Activated CD8-positive, alpha-beta memory T cell treated with anti-CD3 and anti-CD28 coated beads, Interleukin-2, amount 10 ng/mL, durations not matched to agents 7 days and 5 days (primary cell): ENCODE measurements at places on chromosomes 1 and 21. TPM values are rescaled to one million over a fixed set of nuclear protein-coding genes. Genes with fewer than 3 reads are reported as not detected.

DNA sequence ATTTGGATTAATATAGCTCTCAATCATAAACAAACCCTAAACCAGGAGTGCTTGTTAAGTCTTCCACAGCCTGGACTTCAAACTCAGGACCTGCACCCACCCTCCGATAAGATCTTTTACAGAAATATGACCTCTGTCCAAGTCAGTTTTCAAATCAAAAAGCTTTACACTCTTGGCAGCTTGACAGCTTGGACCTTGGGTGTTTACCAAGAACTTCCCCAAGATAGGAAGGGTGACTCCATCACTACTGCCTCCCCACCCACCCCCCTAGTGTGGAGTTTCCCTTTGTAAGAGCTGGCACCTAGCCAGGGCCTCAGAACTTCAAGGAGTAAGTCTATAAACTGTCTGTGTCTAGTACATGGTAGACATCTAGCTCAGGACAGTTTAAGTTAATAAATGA lies 9.6 kb downstream of the BCAR3 start:
- H3K27ac ChIP-seq: no peak overlapping the region
- no peak for DNase-seq
- no peaks in the 10 kb centered on the region for H3K4me1 ChIP-seq

DNA sequence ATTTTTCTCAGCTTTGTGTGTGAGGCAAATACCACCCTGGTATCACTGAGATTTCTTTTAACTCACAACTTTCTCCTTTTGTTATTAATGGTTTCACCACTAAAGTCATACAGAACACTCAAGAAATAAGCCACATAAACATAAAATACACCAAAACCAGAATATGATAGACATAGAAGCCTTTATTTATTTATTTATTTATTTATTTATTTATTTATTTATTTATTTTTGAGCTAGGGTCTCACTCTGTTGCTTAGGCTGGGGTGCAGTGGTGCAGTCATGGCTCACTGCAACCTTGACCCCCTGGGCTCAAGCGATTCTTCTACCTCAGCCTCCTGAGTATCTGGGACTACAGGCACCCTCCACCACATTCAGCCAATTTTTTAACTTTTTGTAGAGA lies 12.5 kb downstream of the KRTAP8-1 start:
- no peak for DNase-seq
- no peaks in the 10 kb centered on the region for H3K36me3 ChIP-seq
- no peaks in the 10 kb centered on the region for H3K27me3 ChIP-seq
- H3K27ac ChIP-seq: no peak overlapping the region
- H3K4me1 ChIP-seq: no peaks in the 10 kb centered on the region

OR2T11 gene
- total RNA-seq: not detected

- H3K36me3 ChIP-seq: peaks cover 40% of the 10 kb centered on the region
- H3K4me1 ChIP-seq: peaks cover 40% of the 10 kb centered on the region
- no peak for DNase-seq
- H3K27me3 ChIP-seq: no peaks in the 10 kb centered on the region
- H3K4me3 ChIP-seq: no peak overlapping the region
Observed at GRCh38 chr1:85273397-85273796, 3.0 kb downstream of the BCL10 start.

GRCh38 chr1:92599184-92599583 lies 112.5 kb upstream of the GFI1 start:
- H3K27me3 ChIP-seq: no peaks in the 10 kb centered on the region
- DNase-seq: no peak
- peaks cover 17% of the 10 kb centered on the region for H3K4me1 ChIP-seq
- H3K36me3 ChIP-seq: peaks cover 3% of the 10 kb centered on the region
- H3K27ac ChIP-seq: no peak overlapping the region

DNA sequence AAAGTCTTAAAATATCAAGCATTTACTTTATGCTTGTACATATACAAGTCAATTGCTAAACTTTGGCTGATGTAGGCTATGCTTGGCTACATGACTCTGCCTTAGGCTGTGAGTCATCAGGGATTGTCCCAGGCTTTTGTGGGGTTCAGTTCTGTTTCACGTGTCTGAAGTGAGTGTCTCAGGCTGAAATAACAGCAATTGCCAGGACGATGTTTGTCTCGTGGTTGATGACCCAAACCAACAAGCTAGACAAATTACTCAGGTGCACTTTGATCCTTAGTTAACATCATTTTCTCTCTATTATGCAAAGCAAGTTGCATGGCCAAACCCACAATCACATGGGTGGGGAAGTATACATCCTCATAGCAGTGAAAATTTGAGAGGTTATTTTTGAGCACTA lies 410.1 kb downstream of the BRINP3 start:
- H3K4me3 ChIP-seq: no peak overlapping the region
- no peak overlapping the region for H3K27ac ChIP-seq
- H3K4me1 ChIP-seq: no peaks in the 10 kb centered on the region
- DNase-seq: no peak
- no peaks in the 10 kb centered on the region for H3K27me3 ChIP-seq

GRCh38 chr1:62321446-62321845 lies 2.2 kb upstream of the KANK4 start:
- H3K36me3 ChIP-seq: no peaks in the 10 kb centered on the region
- H3K4me1 ChIP-seq: no peaks in the 10 kb centered on the region
- no peak for DNase-seq
